ENCODE measurements at places on chromosomes 3 and 15.

- no peak for DNase-seq
Observed at GRCh38 chr15:50227076-50227475, 38.5 kb downstream of the HDC start.

GRCh38 chr3:108459225-108459624 is 51.2 kb downstream of the MYH15 start:
- no peak for DNase-seq

- no peak for DNase-seq
Observed at GRCh38 chr3:65439641-65440284, 599.0 kb downstream of the MAGI1 start.

- no peak for DNase-seq
Observed at GRCh38 chr15:100726421-100727190, 124.2 kb downstream of the ASB7 start.

GRCh38 chr3:142618917-142619461 is 22.8 kb downstream of the PLS1 start:
- DNase-seq: no peak

Measured in hematopoietic multipotent progenitor cell treated with erythropoietin and hydrocortisone succinate and interleukin-3 and kit ligand, for 15 days (in vitro differentiated cells).